Stimulated activated CD4-positive, alpha-beta T cell treated with anti-CD3 and anti-CD28 coated beads, Interleukin-1b, Interleukin-23, amount 100 ng/mL, for 4 hours (primary cell): ENCODE measurements at places on chromosomes 4 and X.

DNA sequence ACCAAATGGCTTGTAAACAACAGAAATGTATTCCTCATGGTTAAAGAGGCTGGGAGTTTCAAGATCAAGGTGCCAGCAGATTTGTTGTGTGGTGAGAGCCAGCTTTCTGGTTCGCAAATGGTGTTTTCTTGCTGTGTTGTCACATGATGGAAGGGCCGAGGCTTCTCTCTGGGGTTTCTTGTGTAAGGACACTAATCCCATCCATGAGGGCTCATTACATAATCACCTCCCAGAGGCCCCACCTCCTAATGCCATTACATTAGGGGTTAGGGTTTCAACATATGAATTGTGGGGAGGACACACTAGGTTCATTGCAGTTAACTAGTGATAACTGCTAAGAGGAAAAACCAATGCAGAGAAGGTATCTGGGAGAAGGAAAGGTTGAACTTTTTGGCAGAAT lies 103.5 kb upstream of the ENPEP start:
- no peak for DNase-seq

- DNase-seq, result no peak
Measured at GRCh38 chrX:155857561-155857960, 23.6 kb upstream of the VAMP7 start.

DNA sequence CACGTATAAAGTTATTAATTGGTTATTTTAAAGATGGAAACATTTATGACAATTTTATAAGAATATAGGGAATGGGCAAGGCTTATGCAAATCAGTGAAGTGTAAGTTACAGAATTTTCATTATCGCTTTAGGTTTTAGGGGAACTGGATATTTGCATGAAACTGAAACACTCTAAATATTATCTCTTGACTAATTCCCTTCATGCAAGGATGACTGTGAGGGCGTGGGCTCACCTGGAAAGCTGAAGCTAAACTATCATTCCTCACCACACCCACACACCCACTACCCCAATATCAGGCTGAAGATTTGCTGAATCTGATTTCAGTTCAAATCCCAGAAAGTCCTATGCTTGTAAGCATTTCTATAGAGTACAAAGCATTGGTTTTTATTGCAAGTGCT lies 81.7 kb upstream of the ARHGAP24 start:
- no peak for DNase-seq

- peak; percentile 0 for DNase-seq
Measured at GRCh38 chrX:151488677-151489076, 74.8 kb upstream of the PASD1 start.

DNA sequence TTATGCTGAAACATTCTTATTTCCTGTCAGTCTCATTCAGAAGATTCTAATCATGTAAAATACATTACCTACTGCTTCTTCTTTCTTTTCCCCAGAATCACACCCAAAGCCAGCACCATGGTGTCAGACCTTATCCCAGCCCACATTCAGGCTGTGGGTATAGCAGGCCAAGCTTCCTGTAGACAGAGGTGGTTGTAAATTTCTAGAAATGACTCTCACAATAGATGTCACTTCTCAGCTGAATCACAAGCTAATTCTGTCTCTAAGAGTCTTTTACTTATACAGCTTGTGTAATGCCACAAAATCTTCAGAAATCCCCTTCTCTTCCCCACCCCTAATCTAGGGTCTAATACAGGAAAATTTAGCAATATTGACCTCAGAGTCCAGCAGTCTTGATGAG lies 239.6 kb downstream of the PARM1 start:
- no peak for DNase-seq

DNA sequence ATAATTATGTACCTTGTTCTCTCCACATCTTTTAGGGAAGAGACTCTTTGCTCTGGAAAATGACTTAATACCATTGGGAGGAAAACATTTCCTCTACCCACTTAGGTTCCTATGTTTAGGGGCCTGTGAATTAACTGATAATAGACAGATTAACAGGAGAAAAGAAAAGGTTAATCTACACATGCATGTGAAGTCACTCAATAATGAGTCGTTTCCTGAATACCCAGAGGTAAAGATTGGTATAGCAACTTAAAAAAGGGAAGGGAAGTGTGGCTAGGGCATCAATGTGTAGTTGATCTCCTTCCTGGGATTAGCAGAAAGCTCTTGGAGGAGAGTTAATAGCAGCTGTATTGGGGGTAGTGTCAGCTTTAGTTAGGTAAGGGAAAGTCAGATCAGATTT lies 419.5 kb upstream of the ATOH1 start:
- DNase-seq, result no peak

DNA sequence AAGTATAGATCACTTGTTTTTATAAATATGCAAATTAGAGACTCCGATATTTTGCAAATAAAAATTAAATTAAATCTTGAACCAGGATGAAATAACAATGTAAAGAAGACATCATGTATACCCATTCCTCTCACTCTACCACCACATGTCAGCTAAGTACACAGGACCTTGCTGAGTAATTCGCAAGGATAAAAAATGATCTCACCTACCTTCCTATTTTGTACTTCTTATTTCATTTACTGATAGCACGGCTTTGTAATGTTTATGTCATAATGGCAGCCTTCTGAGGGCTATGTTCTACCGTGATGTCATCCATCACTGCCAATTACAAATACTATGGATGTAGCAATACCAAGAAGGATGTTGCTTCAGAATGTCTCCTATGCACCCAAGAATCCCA lies 10.9 kb upstream of the SMR3B start:
- DNase-seq, result no peak

GRCh38 chr4:16194214-16194613 lies 32.1 kb downstream of the TAPT1 start:
- DNase-seq, result no peak

DNA sequence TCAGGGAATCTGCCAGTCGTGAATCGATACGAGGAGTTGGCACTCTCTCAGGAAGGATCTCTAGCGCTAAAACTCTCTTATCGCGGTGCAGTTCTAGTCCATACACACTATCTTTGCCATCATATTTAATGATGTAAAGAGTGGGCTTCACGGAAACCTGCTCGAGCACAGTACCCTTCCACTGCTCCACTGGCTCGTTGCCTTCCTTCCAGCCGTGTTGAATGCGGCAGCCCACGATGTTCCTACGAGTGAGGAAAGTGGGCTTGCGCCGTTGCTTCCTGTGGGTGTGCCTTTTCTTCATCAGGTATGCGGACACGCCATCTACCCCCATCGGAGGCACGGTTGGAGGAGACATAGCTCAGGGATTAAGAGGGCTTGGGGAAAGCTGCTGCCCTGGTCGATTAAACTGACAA lies 661 bp downstream of the SPIN4 start:
- no peak for DNase-seq

GRCh38 chr4:183053681-183054080 lies 45.4 kb upstream of the WWC2 start:
- DNase-seq, result no peak

GRCh38 chrX:10174810-10175209 lies 18.0 kb downstream of the CLCN4 start:
- DNase-seq, result no peak

- DNase-seq, result no peak
Measured at GRCh38 chr4:52964011-52964410, 101.9 kb downstream of the RASL11B start.

GRCh38 chr4:1996866-1997611 lies 11.7 kb downstream of the NELFA start:
- no peak for DNase-seq

DNA sequence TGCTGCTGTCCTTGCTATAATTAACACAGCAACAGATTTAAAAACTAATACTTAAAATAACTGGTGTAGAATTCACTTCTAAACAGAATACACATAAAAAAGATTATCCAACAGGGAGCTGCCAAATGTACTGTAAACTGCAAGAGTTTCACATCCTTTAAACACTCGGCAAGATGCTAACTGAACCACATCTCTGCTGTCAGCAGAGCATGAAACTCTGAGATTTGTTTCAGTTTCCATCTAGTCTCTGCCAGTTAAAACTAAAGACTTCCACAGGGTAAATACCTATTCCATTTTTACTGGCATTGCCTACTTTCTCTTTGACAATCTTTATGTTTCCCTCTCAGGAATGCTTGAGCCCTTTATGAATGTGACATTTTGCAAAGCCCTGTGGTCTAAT lies 127.7 kb downstream of the SLC7A11 start:
- DNase-seq, result no peak

- DNase-seq, result no peak
Measured at GRCh38 chr4:74100531-74100930, 1.5 kb upstream of the CXCL2 start.

DNA sequence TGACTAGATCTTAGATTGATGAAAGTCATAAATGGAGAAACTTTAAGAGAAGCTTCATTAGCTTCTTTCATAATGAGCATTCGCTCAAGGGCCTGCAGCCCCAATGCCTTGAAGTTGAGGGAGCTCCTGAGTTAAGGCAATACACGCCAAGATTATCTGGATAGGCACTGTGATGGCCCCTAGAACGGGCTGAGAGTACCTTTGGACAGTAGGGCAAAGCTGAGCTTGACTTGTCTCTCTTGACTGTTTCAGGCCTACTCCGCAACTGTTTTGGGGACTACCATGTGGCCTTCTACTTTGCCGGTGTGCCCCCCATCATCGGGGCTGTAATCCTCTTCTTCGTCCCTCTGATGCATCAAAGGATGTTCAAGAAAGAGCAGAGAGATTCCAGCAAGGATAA lies 83.3 kb downstream of the RLIM start:
- no peak for DNase-seq

DNA sequence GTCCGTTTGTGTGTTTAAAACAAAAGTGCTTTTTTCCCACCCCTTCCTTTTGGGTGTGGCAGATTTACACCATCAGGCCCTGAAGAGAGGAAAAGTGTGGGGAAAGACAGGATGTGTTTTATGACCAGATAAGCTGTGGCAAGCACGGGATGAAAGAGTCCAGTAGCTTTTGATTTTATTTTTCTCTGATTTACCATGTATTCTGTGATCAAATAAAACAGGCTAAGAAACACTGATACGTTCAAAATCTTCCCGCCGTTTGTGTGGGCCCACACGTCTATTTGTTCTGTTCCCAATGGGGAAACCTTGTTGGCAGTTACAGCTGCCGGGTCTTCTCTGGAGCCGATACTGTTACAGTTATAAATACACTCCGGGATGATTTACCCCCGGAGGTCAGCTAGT lies 10.8 kb downstream of the LRP2BP start:
- DNase-seq, result no peak

GRCh38 chrX:121569609-121570008 lies 522.2 kb downstream of the GLUD2 start:
- no peak for DNase-seq

GRCh38 chr4:11650801-11651596 lies 222.3 kb upstream of the HS3ST1 start:
- no peak for DNase-seq

DNA sequence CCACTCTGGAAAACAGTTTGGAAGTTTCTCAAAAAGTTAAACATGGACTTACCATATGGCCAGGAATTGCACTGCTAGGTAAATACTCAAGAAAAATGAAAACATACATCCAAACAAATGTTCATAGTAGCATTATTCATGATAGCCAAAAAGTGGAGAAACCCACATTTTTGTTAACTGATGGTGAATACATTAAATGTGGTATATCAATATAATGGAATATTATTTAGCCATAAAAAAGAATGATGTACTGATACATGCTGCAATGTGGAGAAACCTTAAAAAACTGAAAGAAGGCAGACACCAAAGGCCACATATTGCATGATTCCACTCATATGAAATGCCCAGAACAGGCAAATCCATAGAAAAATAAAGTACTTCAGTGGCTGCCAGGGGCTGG lies 79.1 kb downstream of the SHROOM3 start:
- no peak for DNase-seq

DNA sequence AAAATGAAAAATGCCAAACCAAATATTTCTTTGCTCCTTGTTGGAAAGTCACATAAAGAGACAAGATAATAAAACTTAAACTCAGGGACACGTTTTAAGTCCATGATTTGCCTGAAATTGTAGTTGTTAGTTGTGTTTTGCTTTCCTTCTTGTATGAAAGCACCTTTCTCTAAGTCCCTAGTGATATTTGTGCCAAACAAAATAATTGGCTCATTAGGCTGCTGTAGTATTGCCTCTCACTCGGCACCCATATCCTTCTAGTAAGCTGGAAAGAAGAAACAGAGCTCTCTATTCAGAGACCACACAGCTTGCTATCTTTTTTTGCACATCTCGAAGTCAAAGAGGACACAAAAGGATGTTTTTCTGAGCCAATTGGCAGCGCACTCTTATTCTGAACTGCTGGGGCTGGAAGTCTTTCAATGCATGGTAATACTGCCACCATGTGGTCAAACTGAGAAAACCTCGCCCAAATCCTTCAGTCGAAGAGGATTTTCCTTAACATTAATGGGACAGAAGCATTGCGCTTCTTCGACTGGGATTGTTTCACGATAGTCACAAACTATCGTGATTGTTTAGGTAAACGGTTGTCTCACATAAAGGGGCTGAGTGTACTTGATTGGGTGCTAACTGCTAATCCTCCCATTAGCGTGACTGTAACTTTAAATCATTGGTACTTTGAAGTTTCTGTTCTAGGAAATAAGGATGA lies 571.9 kb upstream of the LCORL start:
- peak; percentile 2 for DNase-seq

DNA sequence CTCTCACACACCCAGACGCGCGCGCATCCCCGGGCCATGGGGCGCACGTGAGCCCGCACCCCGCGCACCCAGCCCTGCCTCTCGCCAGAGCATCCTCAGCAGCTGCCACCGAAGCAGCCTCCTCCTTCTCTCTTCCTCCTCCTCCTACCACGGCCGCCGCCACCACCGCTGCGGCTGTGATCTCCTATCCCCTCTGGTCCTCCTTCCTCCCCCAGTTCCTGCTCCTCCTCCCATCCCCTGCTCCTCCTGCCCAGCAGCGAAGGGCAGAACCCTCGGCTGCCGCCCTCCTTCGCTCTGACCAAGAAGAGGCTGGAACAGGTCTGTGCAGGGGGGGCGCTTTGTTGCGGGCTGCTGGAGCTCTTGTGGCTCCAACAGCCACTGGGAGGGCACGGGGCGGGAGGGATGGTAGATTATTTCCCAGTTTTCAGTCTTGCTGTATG lies 148.7 kb upstream of the CHRDL1 start:
- no peak for DNase-seq

- no peak for DNase-seq
Measured at GRCh38 chr4:153296040-153296823, 48.3 kb upstream of the MND1 start.

DNA sequence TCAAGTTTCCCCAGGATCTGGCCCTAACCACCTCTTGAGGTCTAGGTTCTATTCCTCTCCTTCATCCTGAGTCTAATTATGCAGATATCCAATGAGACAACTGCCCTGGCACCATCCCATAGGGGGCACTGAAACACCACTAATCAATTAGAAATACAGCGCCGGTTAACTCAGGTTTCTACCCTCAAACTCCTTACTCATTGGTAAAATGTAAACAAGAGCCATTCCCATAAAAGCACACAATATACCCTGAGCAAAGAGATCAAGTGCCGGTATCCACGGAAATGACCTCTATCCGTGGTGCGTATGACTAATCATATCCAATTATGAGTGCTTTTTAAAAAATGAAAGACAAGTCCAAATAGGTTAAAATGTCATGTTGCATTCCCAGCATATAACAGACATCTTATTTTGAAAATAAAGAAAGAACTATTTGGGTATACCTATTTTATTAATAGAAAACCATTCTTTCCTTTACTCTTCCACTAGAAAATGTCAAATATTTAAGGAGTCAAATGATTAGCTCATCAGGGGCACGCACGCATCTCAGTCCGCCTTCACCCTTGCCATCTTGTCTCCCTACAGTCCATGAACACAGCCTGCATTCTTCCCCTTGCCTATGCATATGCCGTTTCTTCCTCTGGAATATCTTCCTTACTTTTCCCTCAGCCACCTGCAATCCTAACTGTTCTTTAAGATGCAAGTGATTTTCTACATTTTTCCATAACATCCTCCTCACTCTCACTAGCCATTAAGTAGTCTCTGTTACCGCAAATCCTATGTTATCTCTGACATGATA lies 141.1 kb downstream of the MAML3 start:
- DNase-seq, result peak; percentile 31
